Liver (tissue), 10 donors: ENCODE measurements at places on chromosomes 6 and 20. TPM values are rescaled to one million over a fixed set of nuclear protein-coding genes. Genes with fewer than 3 reads are reported as not detected.

- no peaks in the 10 kb centered on the region for H3K36me3 ChIP-seq
- H3K27ac ChIP-seq, result no peak overlapping the region
- no peak overlapping the region for H3K4me3 ChIP-seq
- no peaks in the 10 kb centered on the region for H3K27me3 ChIP-seq
Observed at GRCh38 chr20:40628877-40629276, 60.2 kb downstream of the MAFB start.

- no peaks in the 10 kb centered on the region for H3K4me1 ChIP-seq
- H3K27me3 ChIP-seq, result no peaks in the 10 kb centered on the region
- no peak for DNase-seq
Observed at GRCh38 chr6:73180763-73181619, 44.3 kb downstream of the KHDC1L start.

Gene SUMO4
- total RNA-seq, result 0.84 TPM

DNA sequence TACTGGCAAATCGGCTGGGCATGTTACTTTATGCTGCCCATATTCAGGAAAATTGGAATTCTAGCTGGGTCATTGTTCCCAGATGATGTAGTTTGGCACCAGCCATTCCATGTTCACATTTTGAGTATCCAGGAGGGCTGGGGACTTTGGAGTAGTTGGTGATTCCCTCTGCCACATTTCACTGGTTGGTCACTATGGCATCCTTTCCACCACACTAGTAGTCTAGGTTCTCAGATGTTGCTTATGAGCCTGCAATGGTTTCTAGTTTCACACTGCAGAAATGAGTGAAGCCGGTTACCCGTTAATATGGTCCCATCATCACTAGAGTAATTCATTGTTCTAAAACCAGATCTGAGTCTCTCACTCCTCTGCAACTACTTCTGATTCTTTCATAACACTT, 4.6 kb downstream of the PTPN1 start:
- no peak overlapping the region for H3K4me3 ChIP-seq
- no peaks in the 10 kb centered on the region for H3K27me3 ChIP-seq
- peaks cover 22% of the 10 kb centered on the region for H3K4me1 ChIP-seq
- no peak overlapping the region for H3K27ac ChIP-seq

- no peak overlapping the region for H3K27ac ChIP-seq
- DNase-seq, result no peak
- no peaks in the 10 kb centered on the region for H3K36me3 ChIP-seq
- no peak overlapping the region for H3K4me3 ChIP-seq
Observed at GRCh38 chr6:156009656-156010055, 554.0 kb upstream of the NOX3 start.
